Thyroid gland (tissue), 4 donors: ENCODE measurements at places on chromosomes 3 and 15.

DNA sequence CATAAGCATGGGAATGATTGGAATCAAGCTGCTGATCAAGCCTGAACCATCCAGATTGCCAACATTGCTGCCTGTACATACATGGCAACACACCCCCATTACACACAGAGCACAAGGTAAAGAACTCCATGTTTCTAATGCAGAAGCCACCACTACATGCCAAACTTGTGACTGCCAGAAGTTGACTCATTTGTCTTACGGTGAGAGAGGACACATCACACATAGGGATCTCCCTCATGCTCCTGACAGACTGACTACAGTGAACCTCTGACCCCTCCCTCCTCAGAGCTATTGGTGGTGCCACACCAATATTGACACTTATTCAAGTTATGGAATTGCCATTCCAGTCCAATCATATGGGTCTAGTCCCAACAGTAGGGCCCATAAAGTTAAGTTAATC is 42.3 kb downstream of the EFHB start:
- DNase-seq = no peak

GRCh38 chr3:69422751-69423150 is 36.9 kb upstream of the FRMD4B start:
- no peak for DNase-seq

DNA sequence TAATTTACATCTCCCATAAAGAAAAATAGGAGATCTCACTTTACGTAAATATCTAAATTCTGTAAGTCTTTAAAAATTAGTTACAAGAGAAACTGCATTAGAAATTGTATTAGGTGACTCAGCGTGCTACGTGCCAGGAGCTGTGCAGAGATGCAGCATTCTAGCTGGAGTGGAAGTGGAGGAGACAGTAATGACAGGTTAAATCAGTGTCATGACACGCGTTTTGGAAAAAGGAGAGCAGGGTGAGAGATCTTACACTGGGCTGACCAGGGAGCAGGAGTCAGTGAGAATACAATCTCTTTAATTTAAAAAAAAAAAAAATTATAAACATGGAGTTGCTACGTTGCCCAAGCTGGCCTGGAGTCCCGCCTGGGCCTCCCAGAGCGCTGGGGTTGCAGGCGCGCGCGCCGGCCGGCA is 635 bp downstream of the TUBGCP5 start:
- peak; percentile 17 for DNase-seq

DNA sequence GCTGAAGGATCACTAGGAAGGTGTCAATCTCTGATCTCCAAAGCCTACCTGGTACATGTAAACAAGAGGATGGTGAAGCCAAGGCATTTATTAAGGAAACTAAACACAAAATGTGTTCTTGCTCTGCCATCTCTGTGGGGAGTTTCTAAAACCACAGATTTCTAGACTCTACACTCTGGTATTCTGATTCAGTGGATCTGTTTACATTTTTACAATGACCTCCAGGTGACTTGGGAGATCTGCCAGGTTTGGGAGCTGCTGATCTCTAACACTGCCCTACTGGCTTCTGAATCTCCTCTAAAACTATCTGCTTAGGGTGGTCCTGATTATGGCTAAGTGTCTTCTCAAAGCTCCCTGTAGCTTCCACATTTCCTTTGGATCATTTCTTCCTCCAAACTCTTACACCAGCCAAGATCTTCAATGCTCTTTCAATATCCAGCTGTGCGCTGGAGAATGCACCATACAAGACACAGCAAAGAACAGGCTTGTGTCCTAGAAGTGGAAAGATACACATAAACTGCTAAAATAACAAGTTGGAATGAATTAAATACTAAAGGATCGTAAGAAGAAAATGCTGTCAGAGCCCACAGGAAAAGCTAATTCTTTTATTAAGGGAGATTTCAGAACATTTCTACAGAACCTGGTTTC is 72.7 kb downstream of the GREM1 start:
- DNase-seq = peak; percentile 29

- DNase-seq = no peak
Measured at GRCh38 chr15:32716216-32716914, 1.4 kb upstream of the GREM1 start.

- DNase-seq = no peak
Measured at GRCh38 chr3:117393119-117393518, 683.5 kb downstream of the TUSC7 start.

GRCh38 chr15:80177156-80177555 is 24.4 kb downstream of the FAH start:
- DNase-seq = no peak

- no peak for DNase-seq
Measured at GRCh38 chr15:31452595-31453557, 126.2 kb downstream of the KLF13 start.

- DNase-seq = peak; percentile 59
Measured at GRCh38 chr15:67164811-67165253, 89.6 kb downstream of the AAGAB start.

- no peak for DNase-seq
Measured at GRCh38 chr3:34504366-34504765, 705.9 kb downstream of the PDCD6IP start.

GRCh38 chr3:195522254-195523023 is 20.7 kb downstream of the PPP1R2 start:
- DNase-seq = no peak

DNA sequence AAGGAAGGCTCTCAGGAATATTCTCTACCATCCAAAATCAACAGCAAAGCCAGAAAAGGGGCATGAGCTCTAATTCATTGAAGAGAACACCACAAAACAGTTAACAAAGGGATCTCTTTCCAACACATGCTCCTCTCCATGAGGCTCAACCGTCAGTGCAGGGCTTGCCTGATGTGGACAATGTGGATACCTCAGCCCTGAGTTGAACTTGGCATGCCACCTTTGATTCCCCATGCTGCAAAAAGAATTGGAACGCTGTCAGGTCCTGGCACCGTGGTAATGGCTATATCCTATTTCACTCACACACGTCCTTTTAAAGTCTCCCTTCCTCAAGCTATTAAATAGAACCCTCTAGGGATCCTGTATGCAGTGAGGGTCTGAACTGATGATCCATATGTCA is 30.7 kb upstream of the IP6K2 start:
- no peak for DNase-seq

- DNase-seq = no peak
Measured at GRCh38 chr15:68341760-68342725, 64.5 kb downstream of the FEM1B start.

- peak; percentile 57 for DNase-seq
Measured at GRCh38 chr3:24829629-24830229, 335.1 kb upstream of the THRB start.

- no peak for DNase-seq
Measured at GRCh38 chr15:31228011-31228484, 98.6 kb upstream of the KLF13 start.

DNA sequence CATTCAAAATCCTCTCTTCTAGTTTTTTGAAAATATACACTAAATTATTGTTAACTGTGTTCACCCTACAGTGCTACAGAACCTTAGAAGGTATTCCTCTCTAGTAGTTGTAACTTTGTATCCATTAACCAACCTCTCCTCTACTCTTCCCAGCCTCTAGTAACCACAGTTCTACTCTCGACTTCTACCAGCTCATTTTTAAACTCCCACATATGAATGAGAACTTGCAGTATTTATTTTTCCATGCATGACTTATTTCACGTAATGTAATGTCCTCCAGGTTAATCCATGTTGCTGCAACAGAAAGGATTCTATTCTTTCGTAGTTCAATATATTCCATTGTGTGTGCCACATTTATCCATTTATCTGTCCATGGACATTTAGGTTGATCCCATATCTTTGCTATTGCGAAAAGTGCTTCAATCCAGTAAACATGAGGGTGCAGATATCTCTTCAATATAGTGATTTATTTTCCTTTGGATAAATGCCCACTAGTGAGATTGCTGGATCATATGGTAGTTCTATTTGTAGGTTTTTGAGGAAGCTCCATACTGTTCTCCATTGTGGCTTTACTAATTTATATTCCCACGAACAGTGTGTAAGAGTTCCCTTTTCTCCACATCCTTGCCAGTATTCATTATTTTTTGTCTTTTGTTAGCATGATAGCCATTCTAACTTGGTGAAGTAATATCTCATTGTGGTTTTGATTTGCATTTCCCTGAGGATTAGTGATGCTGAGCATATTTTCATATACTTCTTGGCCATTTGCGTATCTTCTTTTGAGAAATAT is 113.7 kb upstream of the SMAD3 start:
- DNase-seq = no peak

- no peak for DNase-seq
Measured at GRCh38 chr15:85763673-85764633, 30.8 kb downstream of the KLHL25 start.

DNA sequence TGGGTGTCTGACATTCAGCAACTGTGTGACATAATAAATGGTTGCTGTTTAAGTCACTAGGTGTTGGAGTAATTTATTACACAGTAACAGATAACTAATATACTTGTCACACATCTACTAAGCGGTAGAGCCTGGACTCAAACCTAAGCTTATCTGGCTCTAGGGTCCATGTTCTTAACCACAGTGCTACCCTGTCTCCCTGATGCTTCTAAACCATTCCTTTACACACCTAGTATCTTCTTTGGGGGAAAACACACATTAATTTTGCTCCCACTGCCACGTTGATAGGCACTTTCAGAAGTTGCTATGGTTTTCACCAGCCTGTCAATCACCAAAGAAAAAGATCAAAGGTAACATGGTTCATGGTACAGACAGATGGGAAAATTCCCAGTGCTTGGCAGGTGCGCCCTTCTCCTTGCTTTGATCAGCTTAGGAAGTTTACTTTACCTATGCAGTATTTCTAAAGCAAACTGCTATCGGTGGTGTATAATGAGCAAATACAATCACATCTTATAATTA is 150.8 kb downstream of the PDZRN3 start:
- no peak for DNase-seq
